Fibroblast of the conjunctiva (primary cell): ENCODE measurements at places on chromosomes 1 and 21.
A peak's percentile ranks its signal among the peaks of the same experiment; 100 is the strongest.

GRCh38 chr1:169044296-169044695 lies 62.2 kb upstream of the ATP1B1 start:
- DNase-seq: no peak

DNA sequence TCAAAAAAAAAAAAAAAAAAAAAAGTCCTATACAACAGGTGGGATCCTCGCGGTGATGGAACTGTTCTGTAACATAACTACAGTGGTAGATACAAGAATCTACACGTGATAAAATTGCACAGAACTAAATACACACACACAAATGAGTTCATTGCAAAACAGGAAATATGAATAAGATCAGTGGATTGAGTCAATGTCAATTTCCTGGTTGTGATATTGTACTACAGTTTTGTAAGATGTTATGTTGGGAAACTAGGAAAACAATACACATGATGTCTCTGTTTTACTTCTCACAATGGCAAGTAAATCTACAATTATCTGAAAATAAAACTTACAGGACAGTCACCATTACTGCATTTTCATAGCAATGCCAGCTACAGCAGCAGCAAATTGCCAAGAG lies 59.8 kb downstream of the ITGB3BP start:
- no peak for DNase-seq

GRCh38 chr21:26795866-26796329 lies 49.3 kb downstream of the ADAMTS1 start:
- peak; percentile 86 for DNase-seq

GRCh38 chr1:112527266-112528010 lies 18.7 kb downstream of the WNT2B start:
- DNase-seq: no peak

GRCh38 chr1:224067621-224068457 lies 46.1 kb upstream of the FBXO28 start:
- no peak for DNase-seq

GRCh38 chr1:213397638-213398037 lies 346.6 kb downstream of the RPS6KC1 start:
- no peak for DNase-seq

- no peak for DNase-seq
These were observed 3.7 kb upstream of the UCK2 start for GRCh38 chr1:165823552-165824268.

DNA sequence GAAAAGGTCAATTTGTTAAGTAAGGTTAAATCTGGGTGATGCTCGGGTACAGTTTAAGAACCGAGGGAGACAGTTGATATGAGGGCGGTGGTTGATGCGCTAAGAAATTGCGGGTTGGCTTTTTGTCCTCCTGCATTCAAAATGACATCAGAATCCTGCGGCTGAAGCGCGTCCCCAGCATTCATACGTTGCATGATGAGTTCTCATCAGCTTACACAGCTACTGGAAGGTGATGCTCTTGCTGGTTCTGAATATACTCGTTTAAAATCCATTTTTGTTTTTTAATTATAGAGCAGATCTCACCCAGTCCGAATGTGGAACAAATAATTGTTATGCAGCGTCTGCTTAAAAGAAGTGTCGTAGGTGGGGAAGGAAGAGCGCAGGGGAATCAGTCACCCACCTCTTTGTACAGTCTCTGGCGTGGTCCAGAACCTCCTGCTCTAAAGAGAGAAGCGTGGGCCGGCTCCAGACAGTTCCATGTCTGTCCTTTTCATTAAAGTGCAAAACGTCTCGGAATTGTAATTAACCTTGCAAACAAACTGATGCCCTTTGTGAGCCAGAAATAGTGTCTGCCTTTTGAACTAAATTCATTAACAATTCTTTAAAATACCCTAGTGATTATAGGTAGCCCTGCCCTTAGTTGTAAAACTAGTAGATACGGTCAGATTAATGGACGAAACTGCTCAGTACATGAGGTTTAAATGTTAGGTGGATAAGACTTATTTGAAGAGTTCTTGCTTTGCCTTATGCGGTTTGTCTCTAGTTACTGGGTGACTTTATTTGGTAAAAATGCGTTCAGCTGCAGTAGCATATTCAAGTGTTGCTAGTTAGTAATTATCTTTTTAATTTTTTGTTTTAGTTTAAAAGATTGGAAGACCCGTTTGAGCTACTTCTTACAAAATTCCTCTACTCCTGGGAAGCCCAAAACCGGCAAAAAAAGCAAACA lies 741 bp downstream of the RGS2 start:
- DNase-seq: no peak

DNA sequence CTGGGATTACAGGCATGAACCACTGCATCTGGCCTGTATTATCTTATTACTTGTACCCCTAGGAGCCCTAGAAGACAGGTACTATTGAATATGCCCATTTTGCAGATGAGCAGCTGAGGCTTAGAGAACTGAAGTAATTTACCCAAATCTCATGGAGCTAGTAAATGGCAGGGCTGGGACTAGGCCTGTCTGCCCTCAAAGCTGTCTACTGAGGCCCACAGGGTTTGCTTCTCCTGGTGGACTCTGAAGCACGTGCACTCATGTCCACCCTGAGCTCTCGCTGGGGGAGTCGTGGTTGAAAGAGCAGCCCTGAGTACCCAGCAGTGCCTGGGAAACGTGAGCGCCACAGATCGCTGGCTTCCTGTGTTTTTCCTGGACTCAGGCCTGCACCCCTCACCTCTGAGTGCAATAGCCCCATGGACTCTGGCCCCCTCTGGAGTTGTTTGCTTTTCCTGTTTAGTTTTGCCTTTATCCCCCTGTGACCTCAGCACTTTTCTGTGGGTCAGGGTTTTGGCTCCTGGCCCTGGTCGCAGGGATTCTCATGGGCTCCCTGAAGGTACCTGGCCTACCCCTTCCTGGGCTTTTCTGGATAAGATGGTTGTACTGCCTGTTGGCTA lies 52.4 kb downstream of the ARHGEF10L start:
- no peak for DNase-seq

- DNase-seq: peak; percentile 87
These were observed 343.0 kb downstream of the USP25 start for GRCh38 chr21:16072737-16073136.

DNA sequence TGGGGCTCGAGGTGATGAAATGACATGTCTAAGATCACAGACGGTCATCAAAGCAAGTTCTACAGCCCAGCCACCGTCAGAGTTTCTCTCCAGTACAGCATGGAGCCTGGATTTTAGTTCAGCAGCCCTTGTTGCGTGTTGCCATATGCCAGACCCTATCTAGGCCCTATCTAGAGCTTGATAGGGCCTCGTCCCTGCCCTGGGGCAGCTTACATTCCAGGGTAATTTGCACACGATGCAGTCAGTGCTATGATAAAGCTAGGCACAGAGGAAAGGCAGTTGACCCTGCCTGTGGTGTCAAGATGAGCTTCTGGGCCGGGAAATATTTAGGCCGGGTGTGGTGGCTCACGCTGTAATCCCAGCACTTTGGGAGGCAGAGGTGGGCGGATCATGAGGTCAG lies 18.9 kb downstream of the ETV3L start:
- no peak for DNase-seq

- DNase-seq: no peak
These were observed 24.3 kb downstream of the DDAH1 start for GRCh38 chr1:85440612-85441011.

DNA sequence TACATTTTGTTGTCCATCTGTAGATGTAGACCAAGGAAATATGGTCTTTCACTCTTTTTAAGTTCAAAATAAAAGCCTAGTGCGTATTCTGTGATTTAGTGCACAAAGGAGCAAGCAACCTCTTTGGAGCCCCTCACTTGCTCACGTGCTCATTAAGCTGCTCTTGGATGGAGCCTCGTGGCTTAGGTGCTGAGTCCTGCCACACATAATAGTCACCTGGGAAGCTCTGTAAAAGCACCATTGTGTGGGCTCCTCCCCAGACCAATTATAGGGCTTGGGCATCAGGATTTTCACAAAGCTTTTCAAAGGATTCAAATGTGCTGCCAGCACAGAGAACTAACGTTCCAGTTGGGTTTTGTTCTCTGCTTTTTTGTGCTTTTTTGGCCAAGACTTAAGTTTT lies 85.0 kb downstream of the PCP4 start:
- no peak for DNase-seq

GRCh38 chr1:32716312-32717148 lies 14.0 kb upstream of the SYNC start:
- DNase-seq: no peak
